ENCODE measurements at places on chromosomes 2 and 18.

- no peak for DNase-seq
Observed at GRCh38 chr2:120702061-120702460, 33.6 kb upstream of the GLI2 start.

- DNase-seq: no peak
Observed at GRCh38 chr2:49248506-49248905, 94.2 kb upstream of the FSHR start.

DNA sequence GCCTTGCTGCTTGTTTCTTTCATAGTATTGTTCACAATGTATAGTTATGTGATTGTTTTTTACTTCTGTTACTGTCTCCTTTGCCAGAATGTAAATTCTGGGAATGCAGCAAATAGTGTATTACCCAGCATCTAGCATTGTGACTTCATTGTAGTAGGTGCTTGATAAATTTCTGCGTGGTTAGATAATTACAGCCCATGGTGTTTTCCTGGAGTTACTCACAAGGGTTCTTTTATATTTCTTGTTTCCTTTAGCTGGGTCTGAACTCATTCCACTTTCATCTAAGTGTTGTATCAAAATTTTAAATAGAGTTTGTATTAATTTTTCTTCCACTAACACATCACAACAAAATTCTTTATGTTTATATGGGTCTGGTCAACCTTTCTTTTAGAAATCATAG is 132.6 kb downstream of the MAP4K4 start:
- no peak for DNase-seq

DNA sequence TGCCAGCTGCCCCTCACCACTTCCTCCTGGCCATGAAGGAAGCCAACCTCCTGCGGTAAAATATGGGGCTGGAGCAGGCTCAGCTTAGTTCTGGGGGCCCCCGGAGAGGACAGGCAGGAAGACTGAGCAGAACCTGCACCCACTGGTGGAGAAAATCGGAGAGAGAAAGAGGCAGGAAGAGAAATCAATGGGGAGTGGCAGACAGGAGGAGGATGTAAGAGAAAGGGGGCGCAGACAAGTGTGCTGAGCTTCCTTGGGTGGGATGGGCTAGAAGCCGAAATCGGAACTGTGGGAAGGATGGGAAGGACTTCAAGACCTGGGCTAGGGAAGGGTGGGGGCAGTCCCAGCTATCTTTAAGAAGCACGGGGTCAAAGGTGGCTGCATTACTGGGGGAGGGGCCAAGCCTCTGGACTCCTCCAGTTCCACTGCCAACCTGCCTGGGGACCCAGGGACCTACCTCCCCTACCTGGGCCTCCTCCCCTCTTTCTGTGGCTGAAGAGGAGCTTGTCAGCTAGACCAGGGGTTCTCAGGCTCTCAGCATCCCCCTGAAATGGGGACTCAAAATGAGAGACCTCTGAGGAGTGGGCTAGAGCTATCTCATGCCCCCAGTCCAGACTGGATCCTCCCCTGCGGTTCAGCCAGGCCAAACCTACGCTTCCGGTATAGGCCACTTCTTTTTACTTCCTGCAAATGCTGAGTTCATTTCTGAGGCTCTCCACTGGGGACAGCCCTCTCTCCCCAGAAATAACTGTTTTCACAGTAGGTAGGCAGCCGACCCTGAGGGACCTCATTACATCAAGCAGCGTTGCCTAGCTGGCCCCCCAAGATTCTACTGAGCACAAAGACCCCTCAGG is 33.6 kb upstream of the B3GNT7 start:
- DNase-seq: no peak

- no peak for DNase-seq
Observed at GRCh38 chr2:210172219-210172575, 988 bp upstream of the KANSL1L start.

Data from stimulated activated CD8-positive, alpha-beta memory T cell treated with anti-CD3 and anti-CD28 coated beads, Interleukin-4, amount 100 ng/mL, for 4 hours (primary cell).